CD14-positive monocyte (primary cell): ENCODE measurements at places on chromosomes 11 and 22. TPM values are rescaled to one million over a fixed set of nuclear protein-coding genes. Genes with fewer than 3 reads are reported as not detected.

DNA sequence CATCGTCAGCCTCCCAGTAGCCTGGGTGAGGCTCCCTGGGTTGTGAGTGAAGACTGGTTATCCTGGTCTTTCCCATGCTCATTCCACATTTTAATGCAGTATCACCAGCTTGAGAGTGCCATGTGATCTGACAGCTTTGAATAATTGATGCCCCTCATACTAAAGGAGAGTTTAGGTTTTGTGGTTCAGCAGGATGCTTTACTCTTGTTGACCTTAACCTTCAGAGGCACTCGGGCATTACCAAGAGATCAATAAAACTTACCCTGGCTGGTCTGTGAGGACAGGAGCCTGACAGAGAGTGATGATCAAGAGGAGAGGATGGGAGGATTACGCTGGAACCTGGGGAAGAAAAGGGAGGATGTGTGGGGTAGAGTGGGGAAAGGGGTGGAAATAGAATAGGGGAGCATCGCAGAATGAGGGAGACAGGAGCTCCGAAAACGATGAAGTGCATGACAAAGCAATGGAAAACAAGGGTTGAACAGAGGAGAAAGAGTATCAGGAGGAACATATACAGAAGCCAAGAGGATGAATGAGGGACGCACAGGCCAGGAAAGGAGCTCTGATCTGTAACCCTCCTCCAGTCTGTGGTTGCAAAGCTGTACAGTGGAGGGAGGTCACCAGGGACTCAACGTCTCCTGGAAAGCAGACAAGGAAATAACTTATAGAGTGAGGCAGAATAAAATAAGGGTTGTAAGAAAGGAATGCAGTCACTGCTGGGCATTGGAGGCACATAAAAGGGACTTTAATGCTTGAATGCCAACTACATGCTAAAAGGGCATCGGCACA is 594.5 kb downstream of the NTM start:
- no peak for DNase-seq

GRCh38 chr22:43085658-43086606 is 3.3 kb downstream of the TTLL1 start:
- no peak for DNase-seq

The OR2AT4 gene
- polyA plus RNA-seq, result not detected

- DNase-seq, result no peak
Measured at GRCh38 chr11:69153661-69154060, 2.1 kb upstream of the SMIM38 start.

GRCh38 chr11:36458129-36458915 is 51.8 kb downstream of the TRAF6 start:
- DNase-seq, result no peak

DNA sequence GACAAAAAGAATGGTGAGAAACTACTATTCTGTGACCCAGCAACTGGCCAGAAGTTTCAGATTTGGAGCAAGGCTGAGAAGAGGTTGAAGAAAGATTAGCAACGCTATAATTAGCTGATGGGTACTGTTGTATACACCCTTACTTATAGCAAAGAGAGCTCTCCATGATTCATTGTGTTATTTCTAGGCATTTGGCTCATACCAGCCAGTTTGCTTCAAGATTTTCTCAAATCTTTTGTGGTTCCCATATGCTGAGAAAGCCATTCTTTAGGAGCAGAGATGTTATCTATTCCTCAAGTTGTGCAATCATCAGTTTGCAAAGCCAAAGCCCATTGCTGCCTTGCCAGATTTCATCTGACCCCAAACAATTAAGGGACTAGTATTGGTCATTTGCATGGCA is 179.4 kb downstream of the ETS1 start:
- no peak for DNase-seq

DNA sequence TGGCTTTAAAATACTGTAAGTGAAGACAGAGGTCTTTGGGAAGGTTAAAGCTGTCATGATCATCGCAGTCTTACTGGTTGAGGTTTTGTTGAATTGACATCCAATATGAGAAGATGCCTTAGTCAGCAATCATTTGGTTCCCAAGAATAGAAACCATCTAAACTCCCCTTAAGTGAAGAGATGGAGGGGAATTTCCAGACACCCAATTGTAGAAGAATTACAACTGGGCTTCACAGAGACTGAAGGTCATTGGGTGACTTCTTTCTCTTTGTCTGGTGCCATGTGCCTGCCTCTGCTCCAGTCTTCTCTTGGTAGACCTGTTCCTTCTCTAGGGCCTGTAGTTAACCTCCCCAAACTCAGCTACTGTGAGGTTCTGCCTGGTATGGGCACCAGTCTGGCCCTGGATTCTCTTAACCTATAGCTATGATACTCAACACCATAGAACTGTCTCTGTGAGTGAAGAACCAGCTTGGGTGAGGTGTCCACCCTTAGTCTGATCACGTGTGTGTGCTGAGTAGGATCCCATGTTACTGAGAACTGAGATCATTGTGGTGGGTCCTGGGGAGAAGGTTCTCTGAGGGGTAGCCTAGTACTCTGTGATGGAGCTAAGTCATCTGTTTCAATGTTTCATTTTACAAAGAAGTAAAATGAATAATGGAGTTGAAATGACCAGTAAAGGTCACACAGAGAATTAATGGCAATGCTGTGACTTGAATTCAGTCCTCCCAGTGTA is 182.5 kb downstream of the CSNK2A3 start:
- no peak for DNase-seq

GRCh38 chr22:40404251-40405177 is 34.1 kb downstream of the SGSM3 start:
- DNase-seq, result no peak
